T-helper 22 cell (primary cell): ENCODE measurements at places on chromosomes 12 and 14.

DNA sequence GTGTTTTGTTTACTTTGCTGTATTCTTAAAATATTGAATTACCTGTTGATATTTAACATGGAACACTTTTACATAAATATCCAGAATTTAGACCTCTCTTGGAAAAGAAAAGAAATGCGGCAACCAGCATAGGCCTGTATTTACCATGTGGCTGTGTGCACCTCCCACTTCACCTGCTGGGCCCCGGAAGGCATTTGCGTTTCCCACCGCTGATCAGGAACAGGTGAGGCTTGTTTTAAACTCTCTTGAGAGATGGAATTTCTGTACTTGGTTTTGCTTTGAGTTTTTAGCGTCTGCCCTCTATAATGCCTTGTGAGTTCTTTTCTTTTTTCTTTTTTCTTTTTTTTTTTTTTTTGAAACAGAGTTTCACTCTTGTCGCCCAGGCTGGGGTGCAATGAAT lies 124.2 kb downstream of the GLT1D1 start:
- DNase-seq = no peak

GRCh38 chr12:95337146-95337545 lies 119.5 kb downstream of the VEZT start:
- DNase-seq = no peak

GRCh38 chr12:19648591-19648990 lies 209.3 kb downstream of the AEBP2 start:
- no peak for DNase-seq

GRCh38 chr14:67622675-67623074 lies 3.0 kb downstream of the ARG2 start:
- DNase-seq = no peak

DNA sequence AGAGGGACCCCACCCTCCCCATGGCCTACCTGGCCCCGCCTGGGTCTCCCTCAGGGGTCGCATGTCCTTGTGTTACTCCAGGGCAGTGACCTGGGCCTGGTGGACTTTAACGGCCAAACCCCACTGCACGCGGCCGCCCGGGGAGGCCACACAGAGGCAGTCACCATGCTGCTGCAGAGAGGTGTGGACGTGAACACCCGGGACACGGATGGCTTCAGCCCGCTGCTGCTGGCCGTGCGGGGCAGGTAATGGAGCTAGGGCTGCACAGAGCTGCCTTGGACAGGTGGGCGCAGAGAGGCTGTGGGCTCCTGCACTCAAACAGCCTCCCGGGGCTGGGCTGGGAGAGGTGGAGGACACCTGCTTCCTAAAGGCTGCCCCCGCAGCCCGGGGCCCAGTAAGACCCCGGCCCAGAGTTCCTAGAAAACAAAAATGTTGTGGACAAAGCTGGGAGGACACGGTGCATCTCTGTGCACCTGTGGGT lies 21.6 kb downstream of the ASPG start:
- no peak for DNase-seq
